ENCODE measurements at places on chromosomes 5 and 9.

GRCh38 chr5:143601357-143601756 is 197.9 kb upstream of the NR3C1 start:
- no peak for DNase-seq

- no peak for DNase-seq
Measured at GRCh38 chr5:2496126-2496525, 255.4 kb downstream of the IRX2 start.

DNA sequence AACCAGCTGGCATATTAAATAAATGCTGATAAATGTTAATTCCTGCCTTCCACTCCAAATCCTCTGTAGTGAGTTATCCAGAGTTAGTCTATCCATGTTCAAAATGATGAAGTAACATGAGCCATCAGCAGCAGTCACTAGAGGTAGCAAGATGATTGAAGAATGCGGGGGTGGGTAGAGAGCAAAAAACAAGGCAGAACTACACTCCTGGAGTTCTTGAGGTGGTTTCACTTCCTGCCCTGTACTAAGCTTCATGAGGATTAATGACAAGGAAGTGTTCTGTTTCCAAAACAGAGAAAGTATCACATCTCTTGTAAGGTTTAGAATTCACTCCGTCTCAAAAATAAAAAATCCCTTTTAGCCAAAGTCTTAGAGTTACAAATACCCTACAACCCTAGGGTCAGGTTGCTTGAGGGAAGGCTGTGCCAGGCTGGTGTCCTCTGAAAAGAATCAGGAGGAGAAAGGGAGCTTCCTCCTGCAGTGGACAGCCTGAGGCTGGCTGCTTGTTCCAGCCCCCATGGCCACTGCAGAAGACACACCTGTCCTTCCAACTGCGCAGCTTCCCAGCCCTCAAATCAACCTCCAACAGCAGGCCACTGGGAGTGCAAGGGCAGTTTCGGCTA is 180.2 kb downstream of the DENND1A start:
- DNase-seq, result no peak

- DNase-seq, result no peak
Measured at GRCh38 chr5:108451269-108451668, 69.4 kb upstream of the FBXL17 start.

GRCh38 chr9:127785023-127785932 is 556 bp upstream of the CDK9 start:
- DNase-seq, result peak; percentile 48

- peak; percentile 63 for DNase-seq
Measured at GRCh38 chr9:96495341-96495740, 45.4 kb downstream of the HABP4 start.

DNA sequence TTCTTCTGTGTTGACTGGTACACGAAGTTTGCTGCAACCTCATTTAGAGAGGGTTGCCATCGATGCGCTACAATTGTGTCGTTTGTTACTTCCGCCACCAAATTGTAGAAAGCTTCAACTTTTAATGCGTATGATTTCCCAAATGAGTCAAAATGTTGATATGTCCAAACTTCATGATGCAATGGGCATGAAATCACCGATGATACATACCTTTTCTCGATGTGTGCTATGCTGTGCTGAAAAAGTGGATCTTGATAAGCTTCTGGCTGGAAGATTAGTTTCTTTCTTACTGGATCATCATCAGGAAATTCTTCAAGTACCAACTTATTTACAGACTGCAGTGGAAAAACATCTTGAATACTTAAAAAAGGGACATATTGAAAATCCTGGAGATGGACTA is 65.7 kb downstream of the TMEM38B start:
- DNase-seq, result no peak

GRCh38 chr5:83099001-83099400 is 21.7 kb downstream of the XRCC4 start:
- no peak for DNase-seq

DNA sequence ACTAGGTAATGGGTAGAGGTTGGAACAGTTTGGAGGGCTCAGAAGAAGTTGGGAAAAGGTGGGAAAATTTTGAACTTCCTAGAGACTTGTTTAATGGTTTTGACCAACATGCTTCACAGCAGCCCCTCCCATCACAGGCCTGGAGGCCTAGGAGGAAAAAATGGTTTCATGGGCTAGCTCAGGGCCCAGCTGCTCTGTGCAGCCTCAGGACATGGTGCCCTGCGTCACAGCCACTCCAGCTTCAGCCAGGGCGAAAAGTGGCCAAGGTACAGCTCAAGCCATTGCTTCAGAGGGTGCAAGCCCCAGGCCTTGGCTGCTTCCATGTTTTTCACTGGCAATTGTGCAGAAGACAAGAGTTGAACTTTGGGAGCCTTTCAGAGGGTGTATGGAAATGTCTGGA is 453.7 kb downstream of the LRRC70 start:
- no peak for DNase-seq

DNA sequence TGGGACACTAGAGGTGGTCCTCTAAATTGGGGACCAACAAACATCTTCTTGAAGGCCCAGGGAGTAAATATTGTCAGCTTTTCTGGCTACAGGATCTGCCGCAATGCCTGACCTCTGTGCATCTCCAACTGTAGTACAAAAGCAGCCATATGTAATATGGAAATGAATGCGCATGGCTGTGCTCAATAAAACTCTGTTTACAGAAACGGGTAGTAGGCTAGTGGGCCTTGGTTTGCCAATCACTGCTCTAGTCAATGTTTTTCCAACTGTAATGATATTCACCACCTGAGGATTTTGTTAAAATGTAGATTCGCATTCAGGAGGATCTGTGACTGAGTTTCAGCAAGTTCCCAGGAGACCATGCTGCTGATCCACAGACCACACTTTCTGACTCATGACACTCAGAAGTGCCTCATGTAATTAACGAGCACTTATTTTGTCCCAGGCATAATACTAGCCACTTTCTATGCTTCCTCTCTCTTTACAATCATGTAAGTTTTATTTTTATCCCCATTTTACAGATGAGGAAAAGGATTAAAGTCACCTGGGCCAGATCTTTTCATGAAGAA is 96.9 kb downstream of the MED27 start:
- no peak for DNase-seq

- DNase-seq, result peak; percentile 47
Measured at GRCh38 chr9:76534026-76534425, 75.0 kb downstream of the GCNT1 start.

GRCh38 chr5:179211068-179211467 is 134.2 kb downstream of the ADAMTS2 start:
- DNase-seq, result no peak

GRCh38 chr5:109708813-109709212 is 19.1 kb downstream of the MAN2A1 start:
- DNase-seq, result no peak

- DNase-seq, result no peak
Measured at GRCh38 chr9:80556631-80557030, 984.9 kb downstream of the TLE4 start.

- no peak for DNase-seq
Measured at GRCh38 chr5:2894736-2895135, 143.3 kb upstream of the IRX2 start.

- no peak for DNase-seq
Measured at GRCh38 chr9:4214486-4214885, 85.4 kb downstream of the GLIS3 start.

DNA sequence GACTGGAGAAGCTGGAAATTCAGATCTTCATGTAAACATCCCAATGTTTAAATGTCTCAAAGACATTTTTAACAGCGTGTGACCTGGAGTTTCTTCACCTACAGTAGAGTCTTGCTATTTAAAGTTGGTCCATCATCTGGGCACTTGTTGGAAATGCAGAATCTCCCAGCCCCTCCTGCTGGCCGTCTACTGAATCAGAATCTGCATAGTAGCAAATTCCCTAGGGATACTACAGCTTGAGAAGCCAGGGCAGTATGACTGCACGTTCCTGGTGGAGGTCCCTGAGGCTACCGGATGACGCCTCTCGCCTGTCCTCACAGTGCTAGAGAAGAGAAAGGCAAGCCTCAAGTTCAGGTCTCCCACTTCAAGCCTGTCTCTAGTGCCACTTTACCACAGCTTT is 15.7 kb downstream of the SAP30L start:
- DNase-seq, result no peak

DNA sequence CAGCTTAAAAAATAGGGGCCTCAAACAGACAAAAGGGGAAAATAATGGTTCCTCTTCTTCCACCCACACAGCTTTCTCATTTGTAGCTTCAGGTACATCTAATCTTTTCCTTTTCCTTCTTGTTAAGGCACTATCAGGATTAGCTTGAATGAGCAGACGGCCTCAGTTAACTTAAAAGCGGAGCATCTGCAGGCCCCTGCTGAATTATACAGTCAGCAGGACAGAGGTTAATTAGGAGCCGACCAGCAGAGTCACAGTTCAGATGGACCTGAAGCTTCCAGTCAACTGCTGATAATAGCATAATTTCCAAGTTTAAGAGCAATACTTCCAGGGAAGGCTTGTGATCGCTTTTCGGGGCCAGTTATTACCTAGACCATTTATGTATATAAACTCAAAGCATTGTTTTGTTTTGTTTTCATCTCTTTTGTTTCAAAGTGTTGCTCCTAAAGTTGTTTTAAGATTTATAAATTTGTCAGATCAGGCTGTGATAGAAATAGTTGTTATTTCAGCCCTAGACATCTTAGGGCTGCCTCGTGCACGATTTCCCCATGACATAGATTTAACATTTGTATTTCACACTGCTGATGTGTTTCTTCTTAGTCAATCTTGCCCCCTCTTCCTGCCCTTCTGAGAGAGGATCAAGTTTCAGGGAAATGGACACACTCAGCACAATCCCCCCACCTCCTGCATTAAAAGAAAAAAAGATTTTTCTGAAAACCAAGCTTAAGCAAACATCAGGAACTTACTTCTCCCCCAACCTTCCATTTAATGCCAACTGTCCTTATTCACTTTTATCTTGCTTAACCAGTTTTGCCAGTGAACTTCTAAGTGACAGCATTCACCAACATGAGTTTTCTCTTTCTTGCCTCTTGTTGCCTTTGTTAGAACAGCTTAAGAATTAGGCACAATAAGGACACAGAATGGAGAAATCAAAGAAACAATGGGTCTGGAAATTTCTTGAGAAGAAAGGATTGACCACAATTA is 449.8 kb downstream of the ARHGEF28 start:
- no peak for DNase-seq

- DNase-seq, result no peak
Measured at GRCh38 chr9:114097613-114098020, 1.5 kb downstream of the KIF12 start.

GRCh38 chr9:93357649-93358048 is 93.8 kb upstream of the FAM120A start:
- DNase-seq, result no peak

GRCh38 chr5:158133369-158133768 is 274.4 kb upstream of the CLINT1 start:
- DNase-seq, result no peak

GRCh38 chr5:39355324-39355723 is 9.0 kb downstream of the C9 start:
- no peak for DNase-seq

GRCh38 chr5:150322202-150322601 is 19.5 kb upstream of the ARSI start:
- no peak for DNase-seq

GRCh38 chr9:137243626-137244485 is 2.8 kb downstream of the TUBB4B start:
- no peak for DNase-seq

DNA sequence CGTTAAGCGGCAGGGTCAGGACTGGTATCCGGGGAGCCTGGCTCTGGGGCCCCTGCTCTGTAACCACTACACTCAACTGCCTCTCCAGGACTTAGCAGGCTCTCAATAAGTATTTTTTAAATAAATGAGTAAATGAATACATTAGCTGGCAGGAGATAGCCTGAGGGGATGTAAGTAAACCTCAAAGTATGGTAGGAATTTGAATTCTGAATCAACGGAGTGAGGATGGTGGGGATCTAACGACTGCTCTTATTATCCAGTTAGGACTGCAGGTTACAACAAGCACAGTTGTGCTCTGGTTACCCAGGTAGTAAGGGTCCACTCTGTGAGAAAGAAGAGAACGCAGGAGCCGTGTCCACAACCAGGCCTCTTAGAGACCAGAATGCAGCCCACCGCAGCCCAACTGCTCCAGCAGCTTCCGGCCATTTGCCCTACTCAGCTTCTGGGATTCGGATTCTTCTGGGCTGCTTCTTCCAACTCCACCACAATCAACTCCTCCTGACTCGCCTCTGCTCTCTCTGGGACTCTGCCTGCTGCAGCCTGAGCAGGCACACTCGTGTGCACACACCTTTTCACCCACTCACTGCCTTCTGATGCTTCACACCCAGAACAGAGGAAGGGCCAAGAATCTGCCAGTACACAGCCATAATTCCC is 52.6 kb downstream of the MED27 start:
- peak; percentile 47 for DNase-seq

- DNase-seq, result no peak
Measured at GRCh38 chr5:42285230-42285629, 138.0 kb upstream of the GHR start.

DNA sequence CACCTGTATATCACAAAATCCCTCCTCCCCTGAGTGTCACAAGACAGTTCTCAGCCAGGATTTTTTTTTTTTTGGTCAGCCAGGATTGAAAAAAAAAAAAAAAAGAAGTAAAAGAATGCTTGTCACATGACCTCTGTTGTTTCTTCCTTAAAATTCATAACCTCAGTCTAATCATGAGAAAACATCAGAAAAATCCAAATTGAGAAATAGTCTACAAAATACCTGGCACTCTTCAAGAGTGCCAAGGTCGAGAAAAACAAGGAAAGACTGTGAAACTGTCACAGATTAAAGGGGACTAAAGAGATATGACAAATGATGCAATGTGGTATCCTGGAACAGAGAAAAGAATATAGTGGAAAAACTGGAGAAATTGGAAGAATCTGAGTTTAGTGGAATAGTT is 58.5 kb upstream of the SUB1 start:
- DNase-seq, result no peak

DNA sequence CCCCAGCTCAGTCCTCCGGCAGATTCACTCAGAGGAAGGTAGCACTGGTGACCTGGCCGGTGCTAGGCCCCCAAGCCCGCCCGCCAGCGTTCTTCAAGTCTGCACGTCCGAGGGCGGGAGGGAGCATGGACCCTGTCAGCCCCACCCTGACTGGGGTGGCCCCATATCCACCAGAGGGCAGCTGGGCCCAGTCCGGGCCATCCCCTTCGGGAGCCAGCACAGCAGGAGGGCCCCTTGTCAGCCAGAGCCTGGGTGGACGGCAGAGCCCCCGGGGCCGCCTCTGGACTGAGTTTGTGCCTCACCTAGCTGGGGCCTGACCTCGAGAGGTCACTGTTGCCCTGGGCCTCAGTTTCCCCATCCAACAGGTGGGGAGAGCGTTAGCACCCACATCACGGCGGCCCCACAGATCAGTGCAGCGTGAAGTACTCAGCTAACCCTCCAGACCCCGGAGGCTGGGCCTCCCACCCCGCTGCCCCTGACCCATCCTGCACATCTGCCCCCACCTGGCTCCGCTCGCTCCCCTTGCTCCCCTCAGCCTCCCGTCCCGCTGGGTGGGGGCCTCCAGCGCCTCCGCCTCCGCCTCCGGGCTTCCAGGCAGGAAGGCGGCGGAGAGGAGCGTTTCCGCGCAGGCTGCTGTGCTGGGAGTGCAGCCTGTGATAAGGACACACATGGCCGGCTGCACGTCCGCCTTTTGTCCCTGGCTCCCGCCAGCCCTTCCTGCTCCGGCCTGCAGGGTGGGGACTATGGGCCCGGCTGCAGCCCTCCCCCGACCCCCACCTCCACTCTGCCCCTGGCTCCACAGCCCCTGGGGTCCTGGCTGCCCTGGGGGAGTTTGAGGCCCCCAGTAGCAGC is 16.6 kb upstream of the EGFL7 start:
- DNase-seq, result no peak
